ENCODE measurements at places on chromosomes 6 and 20. TPM values are rescaled to one million over a fixed set of nuclear protein-coding genes. Genes with fewer than 3 reads are reported as not detected.

- H3K36me3 ChIP-seq, result peaks cover 3% of the 10 kb centered on the region
- H3K27ac ChIP-seq, result no peak overlapping the region
- peaks cover 26% of the 10 kb centered on the region for H3K27me3 ChIP-seq
Observed at GRCh38 chr6:25186919-25187318, 92.3 kb upstream of the CARMIL1 start.

DNA sequence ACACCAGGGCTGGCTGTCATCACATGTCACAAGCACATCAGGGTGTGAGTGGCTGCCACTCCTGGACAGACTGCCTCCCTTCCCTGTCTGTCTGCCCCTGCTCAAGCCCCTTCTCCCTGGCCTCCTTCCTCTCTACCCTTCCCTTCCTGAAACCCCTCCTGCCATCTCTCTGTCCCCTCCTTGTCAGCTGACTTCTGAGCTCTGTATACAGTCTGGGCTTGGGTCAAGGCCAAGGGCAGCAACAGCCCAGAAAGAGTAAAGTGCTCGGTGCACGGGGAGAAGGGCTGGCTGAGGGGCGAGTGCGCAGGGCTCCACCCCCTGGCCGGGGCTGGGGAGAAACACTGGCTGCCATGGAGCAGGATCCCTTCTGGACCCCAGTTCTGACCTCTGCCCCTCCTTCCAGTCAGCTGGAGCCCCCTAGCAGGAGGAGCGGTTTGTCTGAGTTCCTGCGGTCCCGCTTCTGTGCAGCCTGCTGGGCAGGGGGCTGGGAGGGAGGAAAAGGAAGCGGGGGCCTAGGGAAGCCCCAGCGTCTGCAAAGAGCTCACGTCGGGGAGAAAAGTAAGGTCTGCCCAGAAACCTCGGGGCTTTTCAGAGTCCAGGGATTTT, 2.0 kb downstream of the LKAAEAR1 start:
- H3K27ac ChIP-seq, result peak overlapping the region; percentile 9
- peaks cover 28% of the 10 kb centered on the region for H3K27me3 ChIP-seq
- peaks cover 28% of the 10 kb centered on the region for H3K4me1 ChIP-seq
- H3K36me3 ChIP-seq, result peaks cover 5% of the 10 kb centered on the region
- peak; percentile 48 for DNase-seq

- peaks cover 9% of the 10 kb centered on the region for H3K36me3 ChIP-seq
Observed at GRCh38 chr20:5056801-5057599, 55.7 kb upstream of the SLC23A2 start.

Gene TUBB2B
- total RNA-seq, result not detected

DNA sequence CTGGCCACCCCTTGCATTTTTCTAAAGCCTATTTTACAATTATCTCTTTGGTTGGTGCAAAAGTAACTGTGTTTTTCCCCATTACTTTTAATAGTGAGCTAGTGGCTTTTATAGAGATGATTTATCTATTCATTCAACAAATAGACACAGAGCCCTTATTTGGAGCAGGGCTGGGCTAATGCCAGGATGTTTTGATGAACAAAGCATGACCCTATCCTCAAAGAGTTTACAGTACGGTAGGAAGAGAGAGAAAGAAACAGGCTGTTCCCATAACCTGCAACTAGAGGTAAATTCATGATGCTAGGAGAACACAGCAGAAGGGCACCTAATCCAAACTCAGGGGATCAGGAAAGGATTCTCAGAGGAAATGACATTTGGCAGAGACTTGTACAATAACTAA, 37.3 kb upstream of the UST start:
- no peaks in the 10 kb centered on the region for H3K36me3 ChIP-seq
- no peak for DNase-seq
- no peak overlapping the region for H3K27ac ChIP-seq

Gene FLRT3
- total RNA-seq, result not detected

GRCh38 chr6:89433252-89434149, 549 bp downstream of the ANKRD6 start:
- H3K4me1 ChIP-seq, result peaks cover 19% of the 10 kb centered on the region
- peaks cover 38% of the 10 kb centered on the region for H3K27me3 ChIP-seq
- H3K36me3 ChIP-seq, result no peaks in the 10 kb centered on the region
- H3K4me3 ChIP-seq, result peak overlapping the region; percentile 87

Gene RAET1L
- total RNA-seq, result not detected

DNA sequence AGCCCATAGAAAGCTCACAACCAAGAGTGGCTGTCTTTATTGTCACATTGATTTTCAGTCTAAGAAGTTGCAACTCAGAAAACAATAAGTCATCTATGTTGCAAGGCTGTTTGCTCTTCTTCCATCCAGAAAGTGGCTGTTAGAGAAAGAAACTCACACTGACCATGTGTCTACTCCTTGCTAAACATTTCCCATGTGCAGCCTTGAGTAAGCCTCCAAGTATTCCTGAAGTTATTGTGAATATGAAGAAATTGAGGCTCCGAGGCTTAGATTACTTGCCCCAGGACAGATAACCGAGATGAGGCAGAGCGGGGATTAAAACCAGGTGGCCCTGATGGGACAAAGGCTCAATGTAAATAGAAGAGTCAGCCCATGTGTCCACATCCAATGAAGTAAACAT, 105.0 kb downstream of the SPTLC3 start:
- no peak overlapping the region for H3K4me3 ChIP-seq
- no peak overlapping the region for H3K27ac ChIP-seq
- no peaks in the 10 kb centered on the region for H3K36me3 ChIP-seq
- no peak for DNase-seq
- H3K4me1 ChIP-seq, result no peaks in the 10 kb centered on the region

Gene EPPIN
- total RNA-seq, result not detected

GRCh38 chr6:37433657-37434271, 743 bp downstream of the CMTR1 start:
- peak overlapping the region; percentile 98 for H3K4me3 ChIP-seq
- peaks cover 27% of the 10 kb centered on the region for H3K36me3 ChIP-seq
- peak overlapping the region; percentile 100 for H3K27ac ChIP-seq
- H3K4me1 ChIP-seq, result peaks cover 27% of the 10 kb centered on the region
- peaks cover 4% of the 10 kb centered on the region for H3K27me3 ChIP-seq

DNA sequence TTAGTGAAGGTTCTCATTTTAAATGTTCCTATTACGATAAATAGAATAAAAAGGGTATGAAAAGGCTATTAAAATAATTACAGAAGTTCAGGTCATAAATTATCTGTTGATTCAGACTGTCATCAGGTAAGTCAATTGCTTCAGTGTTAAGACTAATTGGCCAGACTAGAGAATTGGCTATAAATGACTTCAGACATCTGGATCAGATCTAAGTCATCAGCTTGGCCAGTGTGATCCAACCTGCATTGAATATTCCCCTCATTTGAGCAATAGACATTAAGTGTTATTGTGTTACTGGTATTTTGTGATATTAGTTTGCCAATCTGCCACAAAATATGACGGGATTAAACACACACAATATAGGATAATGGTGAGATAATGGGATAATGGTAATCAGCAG, 377.6 kb upstream of the CITED2 start:
- no peaks in the 10 kb centered on the region for H3K27me3 ChIP-seq
- no peak overlapping the region for H3K27ac ChIP-seq
- no peak overlapping the region for H3K4me3 ChIP-seq
- H3K36me3 ChIP-seq, result no peaks in the 10 kb centered on the region
- DNase-seq, result no peak

- H3K36me3 ChIP-seq, result no peaks in the 10 kb centered on the region
- no peak overlapping the region for H3K4me3 ChIP-seq
- H3K27me3 ChIP-seq, result peaks cover 22% of the 10 kb centered on the region
- H3K27ac ChIP-seq, result no peak overlapping the region
Observed at GRCh38 chr6:37801605-37801940, 18.0 kb upstream of the ZFAND3 start.

Gene MYB
- 8.8 TPM for total RNA-seq

DNA sequence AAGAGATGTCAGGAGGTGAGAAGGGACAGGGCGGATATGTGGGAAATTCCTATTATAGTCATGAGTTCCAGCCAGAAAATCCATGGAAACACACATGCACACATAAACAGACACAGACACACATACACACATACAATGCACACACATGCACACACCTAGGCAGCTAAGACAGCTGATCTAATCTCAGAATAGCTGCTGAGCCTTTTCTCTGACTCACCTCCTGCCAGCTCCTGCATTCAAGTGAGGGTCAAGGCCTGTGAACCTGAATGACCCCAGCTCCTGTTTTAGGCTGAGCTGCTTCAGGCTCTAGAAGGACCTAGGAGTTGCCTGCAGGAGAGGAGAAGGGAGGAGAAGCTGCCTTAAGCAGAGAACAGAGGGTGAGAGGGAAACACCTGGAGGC, 21.6 kb upstream of the RAET1L start:
- no peak for DNase-seq
- H3K27ac ChIP-seq, result no peak overlapping the region
- peaks cover 27% of the 10 kb centered on the region for H3K27me3 ChIP-seq
- H3K36me3 ChIP-seq, result no peaks in the 10 kb centered on the region
- H3K4me1 ChIP-seq, result peaks cover 7% of the 10 kb centered on the region
- H3K4me3 ChIP-seq, result no peak overlapping the region

DNA sequence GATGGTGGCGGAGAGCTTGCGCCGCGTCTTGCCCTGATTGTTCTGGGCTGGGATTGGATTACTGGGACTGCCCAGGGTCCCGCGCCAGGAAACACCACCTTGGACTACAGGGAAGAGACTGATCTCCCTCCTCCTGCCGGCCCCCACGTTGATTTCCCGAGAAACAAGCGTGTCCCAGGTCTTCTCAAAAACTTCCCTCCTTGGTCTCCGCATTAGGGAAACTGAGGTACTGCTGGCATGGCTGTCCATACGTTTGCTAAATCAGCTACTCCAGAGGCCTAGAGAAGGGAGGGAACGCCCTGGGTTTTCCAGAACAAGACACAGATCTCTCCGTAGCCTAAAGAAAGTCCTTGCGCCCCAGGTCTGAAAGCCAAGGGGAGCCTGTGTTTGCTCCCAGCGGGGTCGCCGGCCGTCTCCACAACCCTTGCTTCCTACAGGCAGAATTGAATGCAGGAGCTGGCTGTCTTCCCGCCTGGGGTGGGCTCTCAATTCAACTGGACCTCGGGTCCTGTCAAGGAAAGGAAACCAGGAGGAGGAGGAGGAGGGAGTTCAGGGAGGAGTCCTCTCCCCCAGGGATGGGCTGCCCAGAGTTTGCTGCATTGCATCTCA, 29.2 kb downstream of the TFAP2A start:
- DNase-seq, result no peak
- no peak overlapping the region for H3K27ac ChIP-seq
- no peak overlapping the region for H3K4me3 ChIP-seq

Gene RIPOR3
- not detected for total RNA-seq

- no peaks in the 10 kb centered on the region for H3K27me3 ChIP-seq
- DNase-seq, result no peak
- no peaks in the 10 kb centered on the region for H3K4me1 ChIP-seq
Observed at GRCh38 chr6:161924516-161925116, 650.8 kb upstream of the AGPAT4 start.

Gene HSPA1L
- 3.3 TPM for total RNA-seq

DNA sequence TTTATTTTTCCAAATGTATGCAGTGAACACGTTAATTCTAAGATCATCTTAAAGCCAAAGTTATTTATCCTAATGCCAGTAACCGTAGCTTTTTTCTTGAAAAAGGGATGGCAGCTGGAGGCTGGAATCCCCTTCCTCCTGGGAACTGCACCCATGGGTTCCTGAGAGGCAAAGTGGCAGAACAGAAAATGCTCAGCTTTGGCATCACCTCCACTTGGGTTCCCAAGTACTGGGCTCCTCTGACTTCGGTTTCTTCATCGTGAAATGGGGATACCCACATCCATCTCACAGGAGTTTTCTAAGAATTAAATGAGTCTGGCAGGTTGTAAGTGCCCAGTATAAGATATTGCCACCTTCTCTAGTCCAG, 6.2 kb upstream of the DDX43 start:
- H3K4me3 ChIP-seq, result peak overlapping the region; percentile 82
- peaks cover 2% of the 10 kb centered on the region for H3K36me3 ChIP-seq
- peaks cover 15% of the 10 kb centered on the region for H3K4me1 ChIP-seq
- no peaks in the 10 kb centered on the region for H3K27me3 ChIP-seq
- DNase-seq, result no peak

GRCh38 chr6:155188707-155189496, 74.9 kb upstream of the CLDN20 start:
- peaks cover 12% of the 10 kb centered on the region for H3K4me1 ChIP-seq
- H3K4me3 ChIP-seq, result no peak overlapping the region
- DNase-seq, result no peak
- H3K27me3 ChIP-seq, result peaks cover 4% of the 10 kb centered on the region

GRCh38 chr20:8372824-8373380, 240.8 kb downstream of the PLCB1 start:
- H3K4me3 ChIP-seq, result no peak overlapping the region
- no peaks in the 10 kb centered on the region for H3K36me3 ChIP-seq
- peaks cover 2% of the 10 kb centered on the region for H3K27me3 ChIP-seq
- DNase-seq, result no peak
- peaks cover 5% of the 10 kb centered on the region for H3K4me1 ChIP-seq

Gene TSPYL4
- total RNA-seq, result 19.2 TPM

GRCh38 chr6:1081551-1082284, 230.2 kb upstream of the FOXQ1 start:
- H3K36me3 ChIP-seq, result no peaks in the 10 kb centered on the region
- no peak overlapping the region for H3K4me3 ChIP-seq
- DNase-seq, result no peak
- no peaks in the 10 kb centered on the region for H3K4me1 ChIP-seq
- peaks cover 3% of the 10 kb centered on the region for H3K27me3 ChIP-seq
- H3K27ac ChIP-seq, result no peak overlapping the region

Gene GTSF1L
- total RNA-seq, result not detected

- H3K4me3 ChIP-seq, result no peak overlapping the region
- H3K27me3 ChIP-seq, result no peaks in the 10 kb centered on the region
- H3K36me3 ChIP-seq, result peaks cover 8% of the 10 kb centered on the region
- H3K27ac ChIP-seq, result no peak overlapping the region
- no peaks in the 10 kb centered on the region for H3K4me1 ChIP-seq
- no peak for DNase-seq
Observed at GRCh38 chr20:49877386-49877921, 37.9 kb downstream of the SPATA2 start.

DNA sequence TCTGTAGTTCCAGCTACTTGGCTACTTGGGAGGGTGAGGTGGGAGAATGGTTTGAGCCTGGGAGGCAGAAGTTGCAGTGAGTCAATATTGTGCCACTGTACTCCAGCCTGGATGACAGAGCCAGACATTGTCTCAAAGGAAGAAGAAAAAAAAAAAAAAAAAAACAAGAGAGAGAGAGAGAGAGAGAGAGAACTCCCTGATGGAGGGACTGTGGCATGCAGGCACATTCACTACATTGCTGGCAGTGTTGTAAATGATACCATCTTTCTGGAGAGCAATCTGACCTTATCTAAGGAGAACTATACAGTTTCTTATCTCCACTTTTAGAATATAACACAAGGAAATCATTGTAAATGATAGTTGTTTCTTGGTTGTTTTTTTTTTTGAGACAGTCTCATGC, 85.1 kb downstream of the MDN1 start:
- no peak overlapping the region for H3K4me3 ChIP-seq
- no peak for DNase-seq
- H3K36me3 ChIP-seq, result peaks cover 42% of the 10 kb centered on the region
- no peaks in the 10 kb centered on the region for H3K4me1 ChIP-seq
- H3K27me3 ChIP-seq, result no peaks in the 10 kb centered on the region

- no peak overlapping the region for H3K4me3 ChIP-seq
- DNase-seq, result no peak
- peaks cover 40% of the 10 kb centered on the region for H3K4me1 ChIP-seq
- peaks cover 17% of the 10 kb centered on the region for H3K36me3 ChIP-seq
- no peak overlapping the region for H3K27ac ChIP-seq
Observed at GRCh38 chr20:32518593-32519380, 66.3 kb downstream of the NOL4L start.
